ENCODE measurements at places on chromosomes 1 and 21. TPM values are rescaled to one million over a fixed set of nuclear protein-coding genes. Genes with fewer than 3 reads are reported as not detected.

LCE3E gene
- not detected for total RNA-seq

SLC35F3 gene
- not detected for total RNA-seq

OSCP1 gene
- total RNA-seq = 15.2 TPM

GRCh38 chr1:59682396-59683080 is 132.2 kb upstream of the HOOK1 start:
- no peak for DNase-seq

GRCh38 chr21:21238629-21239400 is 240.6 kb downstream of the NCAM2 start:
- no peak for DNase-seq

DNA sequence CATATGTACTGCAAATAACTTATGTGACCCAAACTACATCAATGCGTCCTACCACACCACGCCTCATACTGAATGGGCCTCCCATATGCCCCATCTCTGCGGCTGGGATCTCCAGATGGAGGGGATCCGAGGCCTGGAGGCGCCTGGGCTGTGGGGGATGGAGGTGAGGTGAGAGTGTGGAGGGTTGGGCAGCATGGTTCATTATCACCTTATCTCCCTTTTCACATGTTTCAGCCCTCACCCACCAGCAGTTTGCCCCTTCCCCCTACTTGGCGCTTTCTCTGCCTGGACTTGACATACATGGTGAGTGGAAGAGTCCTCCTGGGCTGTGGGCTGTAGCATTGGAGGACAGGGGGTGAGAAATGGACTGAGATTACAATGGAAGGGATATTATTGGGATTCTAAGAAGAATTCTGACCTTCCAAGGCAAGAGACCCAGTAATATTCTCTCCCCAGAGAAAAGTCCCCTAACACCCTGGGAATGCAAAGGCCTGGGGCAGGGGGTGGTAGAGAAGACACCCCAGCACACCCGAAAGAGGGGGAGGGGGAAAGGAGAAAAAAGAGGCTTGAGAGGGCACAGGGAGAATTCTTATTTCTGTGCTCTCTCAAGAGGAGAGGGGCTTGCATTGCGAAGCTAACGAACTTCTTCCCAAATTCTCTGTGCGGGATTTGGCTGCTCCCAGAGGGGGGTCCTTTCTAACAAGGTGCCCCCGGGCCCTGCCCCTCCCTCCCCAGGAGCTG is 61.4 kb downstream of the MEF2D start:
- no peak for DNase-seq

DNA sequence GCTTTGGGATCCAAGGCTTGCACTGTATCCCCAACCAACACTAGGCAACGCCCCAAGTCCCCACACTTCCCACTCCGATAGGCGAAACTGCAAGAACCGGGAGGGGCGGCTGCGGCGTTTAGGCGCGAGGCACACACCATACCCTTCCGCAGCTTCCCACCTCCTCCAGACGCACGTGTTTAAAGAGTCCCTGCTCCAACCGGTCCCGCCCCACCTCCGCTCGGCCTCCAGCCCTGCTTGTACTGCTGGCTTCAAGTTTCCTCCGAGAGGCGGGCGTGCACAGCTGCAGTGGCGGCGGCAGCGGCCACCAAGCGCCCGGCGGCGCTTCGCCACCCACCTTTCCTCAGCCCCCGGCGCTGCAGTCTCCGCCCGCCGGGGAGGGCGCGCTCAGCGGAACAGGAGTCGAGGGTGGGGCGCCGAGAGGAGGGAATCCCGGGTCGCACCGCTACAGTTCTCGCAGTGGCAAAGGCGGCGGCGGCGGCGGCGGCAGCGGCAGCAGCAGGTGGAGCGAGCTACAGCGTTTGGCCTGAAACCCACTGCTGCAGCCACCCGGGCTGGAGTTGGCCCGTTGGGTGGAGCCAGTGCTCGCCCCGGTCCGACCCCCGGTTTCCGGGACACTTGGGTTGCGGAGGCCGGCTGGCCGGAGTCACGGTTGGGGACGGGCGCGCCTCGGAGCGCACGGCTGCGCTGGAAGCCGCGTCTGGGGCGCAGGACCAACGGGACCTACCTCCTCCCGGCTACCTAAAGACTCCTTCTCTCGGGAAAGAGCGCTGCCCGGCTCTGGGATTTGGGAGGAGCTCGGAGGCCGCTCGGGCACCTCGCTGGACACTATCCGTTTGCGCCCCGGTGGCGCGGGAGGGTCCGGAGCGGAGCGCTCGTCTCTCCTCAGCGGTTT is at the start of gene CNIH3:
CNIH3 (plus strand) TSS at position 457 of the 895 bp plus-strand sequence. CDS start 858 bp downstream, outside the sequence.
- DNase-seq = peak; percentile 27

GRCh38 chr1:74422421-74423292 is 89.8 kb downstream of the LRRC53 start:
- no peak for DNase-seq

DNA sequence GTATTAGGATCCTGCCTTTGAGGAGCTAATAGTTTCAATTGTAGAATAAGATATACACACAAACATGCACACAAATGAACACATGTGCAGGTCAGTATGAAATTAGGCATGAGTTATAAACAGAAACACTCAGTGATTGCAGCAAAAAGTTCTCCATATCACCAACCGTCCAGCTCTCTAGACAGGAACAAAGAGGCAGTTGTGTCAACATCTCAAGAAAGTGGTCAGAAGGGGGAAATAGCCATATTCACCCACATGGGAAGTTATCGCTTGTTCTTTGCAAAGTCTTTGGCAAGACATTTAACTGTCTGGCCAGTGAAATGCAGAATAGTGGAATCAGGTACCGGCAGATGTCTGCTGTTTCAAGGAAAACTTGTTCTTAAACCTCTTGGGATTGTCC is 29.4 kb upstream of the PIGC start:
- DNase-seq = no peak

- DNase-seq = no peak
Measured at GRCh38 chr1:189752461-189752995, 725.1 kb downstream of the BRINP3 start.

DNA sequence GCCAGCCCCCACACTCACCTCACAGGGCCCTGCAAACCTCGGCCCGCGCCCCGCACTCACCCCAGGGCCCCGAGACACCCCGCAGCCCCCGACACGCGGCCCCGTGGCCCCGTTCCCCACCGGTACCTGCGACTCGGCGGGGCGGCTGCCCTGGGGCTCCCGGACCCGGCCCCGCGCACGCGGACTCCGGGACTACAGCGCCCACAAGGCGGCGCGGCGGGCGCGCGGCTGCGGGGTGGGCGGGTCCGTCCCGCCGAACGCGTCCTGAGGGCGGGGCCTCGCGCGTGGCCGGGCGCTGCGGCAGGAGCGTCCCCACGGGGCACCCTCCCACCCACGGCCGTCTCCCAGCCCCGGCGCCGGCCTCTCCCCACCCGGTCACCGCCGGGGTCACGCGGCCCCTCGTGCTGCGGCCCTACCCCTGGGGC is at the start of gene SLC19A1:
SLC19A1 (minus strand) TSS at position 199 of the 425 bp plus-strand sequence. CDS start 4,481 bp downstream, outside the sequence.
- peak; percentile 63 for DNase-seq

DNA sequence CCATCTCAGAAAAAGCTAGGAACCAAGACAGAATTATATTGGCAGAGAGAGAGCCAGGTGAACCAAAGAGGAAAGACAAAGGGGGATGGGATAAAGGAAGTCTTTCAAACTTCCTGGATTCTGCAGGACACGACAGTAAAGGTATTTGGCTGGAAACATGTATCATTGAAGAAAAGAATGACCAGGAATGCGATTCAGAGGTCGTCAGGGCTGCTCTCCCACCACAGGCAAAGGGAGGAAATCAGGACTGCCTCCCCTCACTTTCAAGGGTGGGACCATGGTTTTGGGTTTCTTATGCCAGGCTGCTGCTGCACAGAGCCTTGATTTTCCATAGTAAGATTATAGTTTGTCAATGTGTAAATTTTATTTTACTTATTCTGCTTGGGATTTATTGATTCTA is 848.8 kb downstream of the BRINP3 start:
- no peak for DNase-seq

DNA sequence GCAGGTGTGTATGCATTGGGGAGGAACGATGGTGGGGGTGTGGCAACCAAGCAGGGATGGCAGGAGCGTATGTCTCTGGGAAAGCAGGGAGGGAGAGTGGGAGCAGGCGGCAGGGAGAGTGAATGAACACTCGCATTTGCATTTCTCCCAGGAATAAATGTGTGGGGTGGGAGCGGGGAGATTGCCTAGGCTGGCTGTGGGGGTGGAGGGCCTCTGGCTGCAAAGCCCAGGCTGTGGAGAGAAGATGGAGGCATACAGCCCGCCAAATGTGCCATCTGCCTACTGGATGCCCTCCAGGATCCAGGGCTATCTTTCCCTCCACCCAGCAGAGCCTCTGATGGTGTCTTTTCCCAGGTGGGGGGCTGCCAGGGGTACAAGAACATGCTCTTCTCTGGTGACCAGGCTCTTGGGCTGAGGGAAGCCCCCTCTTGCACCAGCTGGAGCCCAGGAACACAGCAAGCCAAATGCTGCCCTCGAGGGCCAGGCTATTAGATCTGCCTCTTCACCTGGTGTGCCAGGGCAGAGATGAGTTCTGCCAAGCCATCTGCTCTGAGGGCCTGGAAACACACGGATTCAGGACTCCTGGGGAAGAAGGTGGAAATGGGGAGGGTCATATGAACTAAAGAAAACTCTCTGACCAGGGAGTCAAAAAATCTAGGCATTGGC is 1.7 kb upstream of the OPTC start:
- DNase-seq = no peak

DNA sequence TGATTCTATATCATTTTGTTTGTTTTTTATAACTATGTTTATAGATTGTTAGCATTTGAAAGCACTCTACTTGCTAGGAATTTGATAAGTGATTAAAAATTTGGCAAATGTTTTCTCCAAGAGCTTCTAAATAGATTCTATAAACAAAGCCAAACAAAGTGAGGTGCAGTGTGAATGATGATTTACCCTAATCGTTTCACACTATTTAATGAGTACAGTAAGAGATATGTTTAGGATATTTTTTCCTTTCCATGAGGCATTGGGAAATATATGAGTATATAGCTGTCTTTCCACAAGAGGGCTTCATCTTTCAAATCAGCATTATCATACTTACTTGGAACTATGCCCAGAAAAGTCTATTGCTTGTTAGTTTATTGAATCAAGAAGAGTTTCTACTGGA is 277.0 kb upstream of the BRINP3 start:
- no peak for DNase-seq

DNA sequence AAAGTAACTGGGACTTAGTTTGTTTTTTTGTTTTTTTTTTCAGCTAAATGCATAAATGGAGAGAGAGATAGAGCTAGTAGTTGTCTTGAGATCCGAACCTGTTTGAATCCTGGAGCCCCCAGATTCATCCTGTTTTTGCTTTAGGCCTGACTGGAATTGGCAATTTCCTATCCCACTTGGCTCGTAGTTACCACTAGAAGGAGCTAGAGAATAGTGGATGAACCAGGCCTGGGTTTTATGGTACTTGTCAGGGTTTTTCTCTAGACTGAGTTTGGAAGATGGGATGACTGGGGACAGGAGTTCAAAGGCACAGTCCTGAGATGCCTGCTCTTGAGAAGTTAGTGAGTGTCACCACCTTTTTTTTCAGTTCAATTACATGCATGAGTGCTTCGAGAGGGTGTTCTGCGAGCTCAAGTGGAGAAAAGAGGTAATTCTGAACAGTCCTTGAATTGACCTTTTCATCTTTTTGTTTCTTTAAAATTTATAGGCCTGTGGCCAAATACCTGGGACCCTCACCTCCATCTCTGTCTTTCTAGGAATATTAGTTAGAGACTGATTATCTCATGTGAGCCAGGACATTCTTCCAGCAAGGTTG is 23.4 kb downstream of the CELF3 start:
- peak; percentile 24 for DNase-seq

- DNase-seq = no peak
Measured at GRCh38 chr1:245987577-245987976, 519.5 kb downstream of the SMYD3 start.

DNA sequence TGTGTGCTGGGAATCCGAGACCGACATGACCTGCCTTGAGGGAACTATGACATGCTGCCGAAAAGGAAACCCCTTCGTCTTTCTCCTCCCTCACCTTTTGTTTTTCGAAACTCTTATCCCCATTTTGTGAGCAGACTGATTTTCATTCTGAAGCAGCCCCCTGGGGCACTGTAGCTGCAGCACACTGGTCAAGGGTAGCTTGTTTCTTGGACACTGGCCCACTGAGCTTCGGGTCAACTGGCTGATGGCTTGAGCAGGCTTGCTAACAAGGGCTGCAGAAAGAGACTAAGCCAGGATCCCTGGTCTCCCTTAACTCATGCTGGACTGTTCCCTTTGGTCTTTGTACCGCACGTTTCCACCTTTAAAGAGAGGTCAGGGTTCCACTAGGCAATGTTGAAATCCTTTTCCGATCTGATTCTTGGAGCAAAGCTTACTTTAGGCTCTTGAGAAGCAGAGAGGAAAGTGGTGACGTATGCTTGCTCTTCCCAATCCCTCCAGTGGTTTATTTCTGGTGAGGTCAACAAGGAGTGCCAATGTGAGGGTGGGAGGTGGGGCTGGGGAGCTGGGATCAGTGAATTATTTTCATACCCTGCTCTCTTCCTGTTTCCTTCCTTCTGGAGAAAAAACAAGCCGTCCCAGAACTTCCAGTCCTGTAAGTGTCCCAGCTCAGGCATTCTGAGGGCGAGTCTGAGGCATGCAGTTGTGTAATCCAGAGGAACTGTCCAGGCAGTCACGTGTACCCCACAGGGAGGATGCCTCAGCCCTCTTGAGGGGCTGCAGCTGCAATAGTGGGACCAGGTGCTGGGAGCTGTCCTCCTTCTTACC is 7.6 kb downstream of the CYP4B1 start:
- peak; percentile 91 for DNase-seq

DNA sequence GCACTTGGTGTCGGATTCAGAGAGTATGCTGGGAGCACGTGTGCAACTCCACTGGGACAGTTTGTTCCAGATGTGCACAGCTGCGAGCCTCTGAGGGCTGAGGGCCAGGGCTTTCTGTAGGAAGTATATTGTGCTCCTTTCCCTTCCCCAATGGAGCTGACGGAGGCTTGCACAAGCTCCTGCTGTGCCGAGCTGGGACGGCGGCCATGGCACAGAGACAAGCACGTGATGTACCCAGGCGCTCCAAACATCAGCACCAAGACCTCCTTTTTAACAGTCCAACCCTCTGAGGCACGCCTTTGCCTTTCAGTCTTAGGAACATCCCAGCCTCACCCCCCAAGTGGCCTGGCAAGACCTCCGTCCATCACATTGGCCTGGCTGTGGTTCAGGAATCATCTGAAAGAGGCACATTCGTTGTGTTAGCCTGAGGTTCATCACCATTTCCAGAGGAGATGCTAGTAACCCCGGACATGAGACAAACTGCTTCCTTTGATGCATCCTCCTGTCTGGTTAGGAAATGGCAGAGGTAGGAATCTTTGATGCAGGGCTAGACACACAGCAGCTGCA is 339.2 kb upstream of the KAZN start:
- peak; percentile 26 for DNase-seq

GRCh38 chr1:72432645-72433267 is 150.4 kb upstream of the NEGR1 start:
- no peak for DNase-seq
